ENCODE measurements at places on chromosomes 5 and 9.

GRCh38 chr5:55530669-55531068 lies 4.1 kb downstream of the PLPP1 start:
- DNase-seq: no peak

- no peak for DNase-seq
Observed at GRCh38 chr5:172418862-172419814, 35.2 kb downstream of the SH3PXD2B start.

DNA sequence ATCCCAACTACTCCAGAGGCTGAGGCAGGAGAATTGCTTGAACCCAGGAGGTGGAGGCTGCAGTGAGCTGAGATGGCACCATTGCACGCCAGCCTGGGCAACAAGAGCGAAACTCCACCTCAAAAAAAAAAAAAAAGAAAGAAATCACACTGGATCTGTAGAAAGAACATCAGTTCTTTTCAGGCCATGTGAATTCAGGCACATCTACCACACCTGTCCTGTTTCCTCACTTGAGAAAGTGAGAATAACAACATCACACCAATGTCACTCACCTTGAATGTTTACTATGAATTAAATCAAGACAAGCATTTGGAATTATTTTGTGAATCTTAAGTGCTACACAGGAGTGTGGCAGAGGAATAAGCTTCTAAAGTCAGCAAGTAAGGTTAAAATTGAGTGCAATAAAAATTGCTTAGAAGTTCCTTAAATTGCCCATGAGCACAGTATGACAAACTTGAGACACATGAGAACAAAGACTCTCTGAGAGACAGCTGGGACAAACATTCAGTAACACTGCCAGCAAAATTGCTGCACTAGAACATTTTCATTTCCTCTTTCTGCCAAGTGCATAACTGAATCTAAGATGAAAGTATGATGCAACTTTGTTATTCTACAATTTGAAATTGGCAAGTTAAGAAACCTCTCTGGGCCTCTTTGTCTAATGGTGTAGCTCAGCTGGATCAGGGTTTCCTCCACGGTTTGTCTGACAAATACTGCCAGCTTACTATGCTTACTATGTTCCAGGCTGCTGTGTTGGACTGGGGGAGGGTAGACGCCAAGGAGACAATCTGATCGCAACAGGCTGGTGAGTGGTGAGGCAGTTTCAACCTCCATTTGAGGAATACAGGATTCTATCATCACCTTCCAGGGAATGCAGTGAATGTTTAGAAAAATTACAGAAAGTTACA lies 1.9 kb upstream of the RIC1 start:
- DNase-seq: peak; percentile 86

GRCh38 chr9:16679327-16679821 lies 191.1 kb downstream of the BNC2 start:
- DNase-seq: no peak

DNA sequence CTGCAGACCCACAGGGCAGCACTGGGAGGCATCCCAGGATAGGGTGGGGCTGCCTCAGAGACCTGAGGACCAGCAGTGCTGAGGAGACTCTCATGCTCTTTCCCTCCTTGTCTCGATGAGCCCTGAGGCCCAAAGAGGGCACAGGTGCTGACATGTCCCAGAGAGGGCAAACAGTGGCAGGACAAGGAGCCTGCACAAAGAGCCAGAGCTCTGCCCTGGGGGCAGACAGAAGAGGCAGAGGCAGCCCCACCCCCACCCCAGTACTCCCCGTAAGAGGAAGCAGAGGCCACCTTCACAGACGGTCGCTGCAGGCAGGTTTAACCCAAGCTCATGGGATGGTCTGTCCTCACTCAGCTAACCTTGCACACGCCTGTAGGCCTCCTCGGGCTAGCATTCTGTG lies 29.4 kb upstream of the TTLL11 start:
- DNase-seq: no peak

- peak; percentile 87 for DNase-seq
Observed at GRCh38 chr5:157718519-157718918, 12.7 kb upstream of the THG1L start.

DNA sequence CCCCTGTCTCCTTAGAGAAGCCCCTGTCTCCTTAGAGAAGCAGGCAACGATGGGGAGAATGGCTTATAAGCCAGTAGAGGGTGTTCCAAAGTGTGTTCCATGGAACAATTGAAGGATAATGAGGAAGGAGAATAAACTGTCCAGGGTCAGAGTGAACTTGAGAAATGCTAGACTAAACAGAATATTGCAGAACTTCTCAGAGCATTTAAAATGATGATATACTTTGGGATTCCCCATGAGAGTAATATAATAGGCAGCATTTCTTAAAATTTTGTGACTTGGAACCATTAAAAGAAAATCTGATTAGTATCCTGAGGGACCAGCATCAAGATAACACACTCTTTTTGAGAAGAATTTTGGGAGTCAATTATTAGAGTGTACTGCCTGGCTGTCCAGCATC lies 116.8 kb downstream of the PBX3 start:
- no peak for DNase-seq

DNA sequence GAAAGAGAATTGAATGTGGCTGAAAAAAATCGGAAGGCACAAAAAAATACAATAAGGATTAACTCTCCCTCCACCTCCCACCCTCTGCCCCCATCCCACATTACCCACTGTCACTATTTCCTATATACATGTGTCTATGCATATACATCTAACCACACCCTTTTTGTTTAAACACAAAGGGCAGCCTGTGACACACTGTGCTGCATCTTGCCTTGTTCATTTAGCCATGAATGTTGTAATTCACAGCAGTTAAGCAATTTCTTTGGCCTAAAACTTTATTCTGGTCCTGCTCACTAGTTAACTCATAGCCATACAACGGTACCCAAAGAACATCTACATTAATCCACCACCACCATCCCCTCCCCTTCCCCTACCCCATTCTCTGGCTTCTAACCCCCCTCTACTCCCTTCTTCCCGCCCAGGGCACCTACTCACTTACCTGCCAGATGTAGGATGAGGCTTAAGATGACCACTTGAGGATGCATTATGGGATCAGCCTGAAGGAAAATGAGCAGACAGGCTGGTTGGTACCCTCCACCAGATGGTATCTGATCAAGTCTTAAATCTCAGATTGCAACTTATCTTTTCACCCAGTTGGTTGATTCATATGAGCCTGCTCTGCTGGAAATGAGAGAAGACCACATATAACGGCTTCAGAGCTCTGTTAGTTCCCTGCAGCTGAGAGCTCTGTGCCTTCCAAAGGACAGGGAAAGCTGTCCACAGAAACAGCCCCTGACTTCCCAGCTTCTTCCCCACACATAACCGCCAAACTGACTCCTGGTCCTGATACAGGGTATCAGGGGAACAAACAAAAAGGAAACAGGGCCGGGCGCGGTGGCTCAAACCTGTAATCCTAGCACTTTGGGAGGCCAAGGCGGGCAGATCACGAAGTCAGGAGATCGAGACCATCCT lies 1.2 kb downstream of the HAVCR1 start:
- DNase-seq: no peak

DNA sequence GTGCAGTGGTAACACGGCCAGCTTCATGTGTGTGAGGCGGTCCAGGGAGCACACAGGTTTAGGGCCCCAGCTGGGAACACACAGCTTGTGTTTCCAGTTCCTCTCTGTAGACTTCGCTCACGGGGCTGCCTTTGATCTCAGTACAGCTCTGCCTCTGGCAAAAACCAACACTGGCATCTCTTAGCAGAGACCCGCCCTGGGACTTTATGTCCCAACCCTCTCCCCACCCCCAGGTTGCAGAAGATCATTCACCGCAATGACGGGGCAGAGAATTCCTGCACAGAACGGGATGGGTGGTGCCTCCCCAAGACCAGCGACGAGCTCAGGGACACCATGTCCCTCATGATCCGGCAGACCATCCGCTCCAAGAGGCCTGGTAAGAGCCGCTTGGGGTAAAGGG lies 5.2 kb upstream of the CEL start:
- DNase-seq: no peak

GRCh38 chr5:119451561-119451960 lies 736 bp upstream of the HSD17B4 start:
- DNase-seq: no peak

GRCh38 chr5:116273448-116274242 lies 188.8 kb downstream of the COMMD10 start:
- peak; percentile 23 for DNase-seq

DNA sequence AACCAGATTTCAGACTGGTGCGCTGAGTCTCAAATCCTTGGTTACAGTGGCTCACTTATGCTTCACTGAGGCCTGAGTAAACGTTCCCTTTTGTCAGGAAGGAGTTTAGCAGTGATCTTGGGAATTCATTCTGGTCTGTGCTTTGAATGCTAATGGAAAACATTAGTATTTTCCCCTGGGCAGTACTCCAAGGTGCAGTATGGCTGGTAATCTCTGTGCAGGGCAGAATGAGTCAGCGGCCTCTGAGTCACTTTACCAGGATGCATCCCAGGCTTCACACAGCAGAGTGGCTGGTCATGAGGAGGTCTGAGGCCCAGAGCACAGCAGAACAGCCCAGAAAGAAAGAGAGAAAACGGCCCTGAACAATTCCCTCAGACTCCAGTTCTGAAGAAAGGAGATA lies 54.0 kb downstream of the PCA3 start:
- peak; percentile 96 for DNase-seq

DNA sequence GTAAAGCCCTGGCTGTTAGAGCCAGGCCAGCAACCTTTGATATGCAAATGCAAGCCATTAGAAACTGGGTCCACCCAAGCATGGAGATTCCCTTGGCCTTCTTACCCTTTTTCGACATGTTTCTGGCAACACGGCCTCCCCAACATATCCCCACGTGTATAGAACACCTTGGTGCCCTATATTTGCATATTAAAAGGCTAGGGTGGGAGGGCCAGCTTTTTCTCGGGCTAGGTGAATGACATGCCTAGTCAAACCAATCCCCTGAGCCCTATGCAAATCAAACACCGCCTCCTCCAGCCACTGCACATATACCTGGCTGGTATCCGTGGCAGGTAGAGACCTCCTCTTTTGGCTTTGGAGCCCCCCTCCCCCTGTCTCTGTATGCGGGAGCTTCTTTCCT lies 55.6 kb upstream of the ZFR start:
- DNase-seq: no peak

DNA sequence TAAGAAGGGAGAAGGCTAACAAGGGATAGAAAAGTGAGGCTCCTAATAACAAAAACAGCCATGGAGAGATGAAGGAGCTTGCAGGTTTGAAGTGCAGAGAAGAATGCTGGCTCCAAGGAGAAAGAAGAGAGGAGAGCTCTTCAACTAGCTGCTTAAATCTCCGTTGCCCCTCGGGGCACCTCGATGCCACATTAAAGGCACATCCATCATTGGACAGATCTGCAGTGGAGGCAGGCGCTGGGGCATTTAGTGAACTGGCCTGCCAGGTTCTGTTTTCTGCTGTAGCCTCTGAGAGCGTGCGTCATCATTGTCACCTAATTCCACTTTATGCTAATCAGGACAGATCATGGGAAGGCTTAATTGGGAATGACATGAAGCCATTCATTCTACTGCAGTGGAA lies 1426.2 kb upstream of the WWC1 start:
- DNase-seq: no peak

DNA sequence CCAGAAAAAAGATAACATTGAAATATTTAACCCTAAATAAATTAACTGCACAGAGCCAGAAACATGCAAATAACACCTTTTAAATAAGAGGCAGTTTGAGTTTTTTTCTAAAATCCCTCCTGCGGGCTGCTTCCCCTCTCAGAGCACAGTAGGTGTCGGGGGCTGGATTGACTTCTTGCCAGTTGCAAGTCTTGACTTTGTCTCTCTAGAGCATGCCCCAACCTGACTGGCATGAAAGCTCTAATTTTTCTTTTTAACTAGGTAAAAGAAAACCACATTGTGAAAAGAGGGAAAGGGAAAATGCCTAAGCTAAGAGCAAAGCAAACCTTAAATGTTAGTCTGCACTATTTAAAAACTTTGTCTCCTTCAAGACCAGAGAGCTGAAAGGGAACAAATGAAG lies 46.4 kb upstream of the DNAH5 start:
- no peak for DNase-seq

DNA sequence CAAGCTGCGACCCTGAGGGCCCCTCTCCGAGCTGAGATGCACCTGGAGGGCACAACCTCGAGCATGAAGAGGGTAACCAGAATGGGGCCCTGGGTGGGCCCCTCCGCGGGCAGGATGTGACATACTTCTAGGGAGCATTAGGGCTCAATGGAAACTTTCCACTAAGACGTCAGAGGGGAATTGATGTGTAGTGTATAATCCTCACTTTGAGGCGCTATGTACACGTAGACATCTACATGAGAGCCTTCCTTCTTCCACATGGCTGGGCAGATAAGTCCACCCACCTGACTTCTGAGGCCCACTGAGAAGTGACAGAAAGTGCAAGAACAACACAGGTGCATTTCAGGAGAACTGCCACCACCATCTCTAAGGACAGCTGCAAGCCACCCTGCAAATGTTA lies 61.0 kb downstream of the DAP start:
- no peak for DNase-seq

GRCh38 chr5:113059232-113060040 lies 82.8 kb downstream of the DCP2 start:
- DNase-seq: peak; percentile 28

- no peak for DNase-seq
Observed at GRCh38 chr5:31846934-31847333, 208.0 kb downstream of the PDZD2 start.

GRCh38 chr5:95283761-95284571 lies 928 bp downstream of the MCTP1 start:
- DNase-seq: peak; percentile 10

GRCh38 chr9:122337556-122337929 lies 33.3 kb upstream of the PTGS1 start:
- DNase-seq: no peak

GRCh38 chr9:123957168-123957721 lies 27.3 kb upstream of the DENND1A start:
- no peak for DNase-seq

- peak; percentile 30 for DNase-seq
Observed at GRCh38 chr5:1315709-1316587, 21.1 kb upstream of the TERT start.

GRCh38 chr5:117191251-117191650 lies 616.6 kb upstream of the SEMA6A start:
- no peak for DNase-seq

DNA sequence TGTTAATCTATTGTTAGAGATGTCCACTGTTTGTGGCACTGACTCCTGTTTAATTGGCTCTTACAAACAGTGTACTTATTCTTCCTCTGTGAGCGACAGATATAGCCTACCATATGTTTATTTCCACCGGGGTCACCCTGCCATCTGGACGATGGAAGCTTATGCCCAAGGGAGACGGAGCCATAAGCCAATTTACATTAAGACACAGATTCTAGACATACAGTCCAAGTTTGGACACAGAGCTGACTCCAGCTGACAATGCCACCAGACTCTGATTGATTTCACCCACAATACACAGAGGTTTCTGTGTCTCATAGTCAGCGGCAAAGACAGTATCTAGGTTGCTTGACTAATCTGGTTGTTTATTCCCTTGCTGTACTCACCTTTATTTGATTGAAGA lies 198.9 kb downstream of the ENC1 start:
- no peak for DNase-seq

DNA sequence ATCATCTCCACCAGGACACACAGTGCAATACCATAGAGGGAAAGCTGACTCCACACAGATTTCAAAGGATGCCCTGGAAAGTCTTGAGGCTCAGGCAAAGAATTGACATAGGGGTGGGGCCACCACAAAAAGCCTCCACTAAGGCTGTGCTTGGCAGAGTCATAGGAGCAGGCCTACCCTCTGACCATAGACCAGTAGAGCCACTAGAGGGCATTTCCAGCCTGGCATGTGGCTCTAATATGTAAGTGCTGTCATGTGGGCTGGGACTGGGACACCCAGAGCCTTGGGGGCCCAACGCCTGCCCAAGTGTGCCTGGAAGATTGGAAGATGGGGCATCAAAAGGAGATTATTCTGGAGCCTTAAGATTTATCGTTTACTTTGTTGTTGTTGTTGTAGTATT lies 726.0 kb downstream of the DNAH5 start:
- DNase-seq: no peak

Measured in choroid plexus epithelial cell (primary cell).